ENCODE measurements at places on chromosomes 4 and X. TPM values are rescaled to one million over a fixed set of nuclear protein-coding genes. Genes with fewer than 3 reads are reported as not detected.

- H3K4me3 ChIP-seq: no peak overlapping the region
- peaks cover 1% of the 10 kb centered on the region for H3K27me3 ChIP-seq
- no peak overlapping the region for H3K27ac ChIP-seq
- H3K4me1 ChIP-seq: no peaks in the 10 kb centered on the region
- H3K36me3 ChIP-seq: no peaks in the 10 kb centered on the region
Observed at GRCh38 chrX:38018766-38019425, 12.5 kb downstream of the SYTL5 start.

GRCh38 chr4:87041141-87041540, 106.3 kb downstream of the AFF1 start:
- H3K4me3 ChIP-seq: no peak overlapping the region
- H3K4me1 ChIP-seq: peaks cover 49% of the 10 kb centered on the region
- no peak for DNase-seq
- no peaks in the 10 kb centered on the region for H3K36me3 ChIP-seq
- H3K27ac ChIP-seq: no peak overlapping the region
- H3K27me3 ChIP-seq: no peaks in the 10 kb centered on the region

DNA sequence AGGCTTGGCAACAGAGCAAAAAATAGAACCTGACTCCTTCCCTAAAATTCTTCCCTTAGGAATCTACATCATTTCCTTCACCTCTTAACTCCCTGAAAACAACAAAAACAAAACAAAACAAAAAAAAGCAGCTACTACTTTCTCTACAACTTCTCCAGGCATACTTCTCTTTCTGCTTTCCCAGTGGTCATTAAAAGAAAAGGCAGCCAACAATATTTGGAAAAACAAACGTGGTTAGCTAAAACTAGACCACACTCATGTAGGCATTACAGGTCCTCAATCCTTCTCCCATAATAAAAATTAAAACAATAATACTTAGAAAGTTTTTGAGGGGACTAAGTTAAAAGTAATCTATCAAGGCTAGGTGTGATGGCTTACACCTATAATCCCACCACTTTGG, 29.0 kb upstream of the SMIM14 start:
- no peaks in the 10 kb centered on the region for H3K4me1 ChIP-seq
- peaks cover 6% of the 10 kb centered on the region for H3K27me3 ChIP-seq
- H3K4me3 ChIP-seq: no peak overlapping the region
- H3K27ac ChIP-seq: no peak overlapping the region

DNA sequence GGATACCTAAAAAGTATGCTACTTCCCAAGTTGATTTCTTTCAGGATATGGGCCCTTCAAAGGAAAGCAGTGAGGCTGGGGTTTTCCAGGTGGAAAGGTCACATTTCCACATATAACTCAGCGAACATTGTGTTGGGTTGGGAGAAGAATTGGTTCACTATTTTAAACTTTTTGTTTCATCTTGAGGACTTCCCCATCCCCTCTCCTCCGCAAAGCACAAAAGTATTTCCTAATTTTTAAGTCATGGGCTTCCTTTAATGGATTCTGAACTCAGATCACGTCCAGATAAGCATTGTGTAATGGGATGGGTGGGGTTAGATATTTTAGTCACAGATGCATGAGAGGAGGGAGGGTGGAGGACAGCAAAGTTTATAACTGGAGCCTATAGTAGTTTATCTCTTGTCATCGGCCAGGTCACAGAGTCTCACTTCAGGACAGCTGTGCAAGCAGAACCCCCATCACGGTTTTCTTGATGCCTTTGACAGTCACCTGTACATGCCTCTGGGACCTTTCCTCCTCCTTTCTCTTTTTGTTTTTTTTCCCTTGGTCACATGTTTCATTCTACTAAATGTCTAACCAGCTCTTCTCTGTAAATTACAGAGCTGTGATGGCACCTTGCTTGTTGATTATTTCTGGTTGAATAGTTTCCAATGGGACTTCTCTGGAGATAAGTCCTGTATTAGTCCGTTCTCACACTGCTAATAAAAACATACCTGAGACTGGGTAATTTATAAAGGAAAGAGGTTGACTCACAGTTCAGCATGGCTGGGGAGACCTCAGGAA, 115.4 kb downstream of the PTTG2 start:
- no peak for DNase-seq
- no peak overlapping the region for H3K27ac ChIP-seq
- peaks cover 51% of the 10 kb centered on the region for H3K4me1 ChIP-seq
- peaks cover 30% of the 10 kb centered on the region for H3K36me3 ChIP-seq
- no peaks in the 10 kb centered on the region for H3K27me3 ChIP-seq

GRCh38 chr4:127313767-127314166, 319.0 kb upstream of the INTU start:
- no peaks in the 10 kb centered on the region for H3K36me3 ChIP-seq
- DNase-seq: no peak
- no peaks in the 10 kb centered on the region for H3K27me3 ChIP-seq
- H3K4me1 ChIP-seq: no peaks in the 10 kb centered on the region
- no peak overlapping the region for H3K4me3 ChIP-seq

Gene RNF4
- total RNA-seq: 93.7 TPM

DNA sequence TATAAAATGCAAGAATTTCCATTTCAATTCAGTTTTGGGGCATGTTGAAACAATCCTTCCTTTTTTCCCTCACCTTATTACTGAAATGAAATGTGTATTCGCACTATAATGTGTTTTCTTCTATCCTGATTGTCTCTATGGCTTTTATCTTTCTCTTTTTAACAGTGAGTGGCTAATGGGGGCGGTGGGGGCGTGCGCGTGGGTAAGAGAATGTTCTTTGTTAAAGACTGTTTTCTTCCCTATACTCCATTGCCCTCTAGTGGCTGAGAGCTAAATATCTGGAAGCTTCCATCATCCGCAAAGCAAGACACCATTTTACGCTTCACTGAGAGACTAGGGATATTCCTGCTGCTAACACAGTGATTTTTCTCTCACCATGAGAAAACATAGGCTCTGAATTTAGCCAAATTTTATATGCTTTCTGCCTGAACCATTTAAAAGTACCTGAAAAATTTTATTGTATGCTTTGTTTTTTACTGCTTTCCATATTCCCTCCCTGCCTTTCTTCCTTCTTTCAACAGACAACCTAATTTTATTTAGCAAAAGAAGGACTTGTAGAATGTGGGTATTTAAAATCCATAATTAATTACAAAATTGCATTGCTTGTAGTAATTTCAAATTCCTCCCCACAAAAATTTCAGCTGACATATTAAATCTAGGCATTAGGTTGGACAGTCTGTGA, 194.0 kb downstream of the GASK1B start:
- peaks cover 4% of the 10 kb centered on the region for H3K27me3 ChIP-seq
- no peak overlapping the region for H3K27ac ChIP-seq
- no peaks in the 10 kb centered on the region for H3K36me3 ChIP-seq
- H3K4me3 ChIP-seq: no peak overlapping the region

GRCh38 chr4:173436149-173436579, 37.2 kb upstream of the SCRG1 start:
- no peak for DNase-seq
- H3K4me3 ChIP-seq: no peak overlapping the region
- peaks cover 13% of the 10 kb centered on the region for H3K4me1 ChIP-seq
- peaks cover 5% of the 10 kb centered on the region for H3K27me3 ChIP-seq
- peaks cover 2% of the 10 kb centered on the region for H3K36me3 ChIP-seq
- no peak overlapping the region for H3K27ac ChIP-seq

Gene SLC7A11
- 2.7 TPM for total RNA-seq

Gene CSAG3
- 0.78 TPM for total RNA-seq

Gene PCDH10
- total RNA-seq: not detected

- H3K4me3 ChIP-seq: no peak overlapping the region
- peaks cover 14% of the 10 kb centered on the region for H3K4me1 ChIP-seq
- H3K36me3 ChIP-seq: peaks cover 2% of the 10 kb centered on the region
- no peak for DNase-seq
Observed at GRCh38 chr4:159227984-159228383, 125.1 kb downstream of the RAPGEF2 start.

Gene GAGE12E
- total RNA-seq: not detected

- peaks cover 20% of the 10 kb centered on the region for H3K36me3 ChIP-seq
- no peak for DNase-seq
- H3K27ac ChIP-seq: no peak overlapping the region
Observed at GRCh38 chrX:101164766-101165590, 54.6 kb upstream of the DRP2 start.

DNA sequence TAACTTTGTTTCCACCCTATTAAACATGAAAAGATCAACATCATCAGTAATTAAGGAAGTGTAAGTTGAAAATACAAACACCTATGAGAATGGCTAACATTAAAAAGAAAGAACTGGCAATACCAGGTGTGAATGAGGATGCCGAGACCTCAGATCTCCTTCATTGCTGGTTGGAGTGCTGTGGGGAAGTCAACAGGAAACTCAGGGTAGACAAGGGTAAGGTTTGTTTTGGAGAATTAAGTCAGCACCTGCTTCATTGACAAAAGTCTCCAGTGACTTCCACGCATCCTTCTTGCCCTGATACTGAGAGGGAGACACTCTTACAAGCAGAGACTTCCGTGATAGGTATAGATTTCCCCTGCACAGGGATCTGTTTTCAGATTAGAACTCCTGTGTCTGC, 106.1 kb downstream of the IRF2 start:
- H3K36me3 ChIP-seq: peaks cover 15% of the 10 kb centered on the region
- peaks cover 20% of the 10 kb centered on the region for H3K4me1 ChIP-seq
- H3K27me3 ChIP-seq: no peaks in the 10 kb centered on the region
- no peak overlapping the region for H3K27ac ChIP-seq
- no peak overlapping the region for H3K4me3 ChIP-seq

DNA sequence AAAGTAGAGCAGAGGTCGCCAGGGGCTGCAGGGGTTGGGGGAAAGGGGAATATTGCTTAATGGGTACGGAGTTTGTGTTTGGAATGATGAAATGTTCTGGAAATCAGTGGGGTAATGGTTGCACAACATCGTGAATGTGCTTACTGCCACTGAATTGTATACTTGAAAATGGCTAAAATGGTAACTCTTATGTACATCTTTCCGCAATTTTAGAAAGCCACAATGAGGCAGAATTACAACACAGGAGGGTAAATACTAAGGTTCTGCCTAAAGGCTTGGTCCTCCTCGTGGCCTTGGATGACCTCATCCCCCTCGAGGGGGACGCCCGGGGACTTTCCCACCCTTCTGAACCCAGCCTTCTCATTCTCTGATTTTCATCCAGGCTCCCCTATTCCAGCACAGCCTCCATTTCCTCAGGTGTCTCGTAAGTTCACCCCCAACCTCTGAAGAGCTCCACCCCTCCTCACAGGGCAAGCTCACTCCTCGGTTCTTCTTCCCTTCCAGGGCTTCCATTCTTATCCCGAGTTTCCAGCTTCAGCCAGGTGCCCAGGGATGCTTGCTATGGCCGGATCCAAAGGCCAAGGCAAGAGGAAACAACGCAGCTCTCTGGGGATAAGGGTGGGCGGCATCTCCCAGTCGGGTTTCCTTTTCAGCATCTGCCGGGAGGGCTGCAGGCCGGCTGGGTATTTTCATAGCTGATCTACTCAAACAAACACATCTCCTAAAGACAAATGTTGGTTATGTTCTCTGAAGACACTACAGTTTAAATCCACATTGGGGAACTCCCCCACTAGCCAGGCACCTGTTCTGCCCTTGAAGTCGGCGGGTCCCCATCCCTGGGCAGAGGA, 71.3 kb upstream of the ACSL1 start:
- H3K27ac ChIP-seq: no peak overlapping the region
- no peak for DNase-seq
- H3K27me3 ChIP-seq: peaks cover 13% of the 10 kb centered on the region
- no peak overlapping the region for H3K4me3 ChIP-seq
- peaks cover 3% of the 10 kb centered on the region for H3K36me3 ChIP-seq

- H3K4me3 ChIP-seq: no peak overlapping the region
- H3K27me3 ChIP-seq: no peaks in the 10 kb centered on the region
- no peaks in the 10 kb centered on the region for H3K36me3 ChIP-seq
- H3K4me1 ChIP-seq: no peaks in the 10 kb centered on the region
Observed at GRCh38 chr4:161486461-161486860, 677.3 kb downstream of the FSTL5 start.

Gene MXRA5
- not detected for total RNA-seq

DNA sequence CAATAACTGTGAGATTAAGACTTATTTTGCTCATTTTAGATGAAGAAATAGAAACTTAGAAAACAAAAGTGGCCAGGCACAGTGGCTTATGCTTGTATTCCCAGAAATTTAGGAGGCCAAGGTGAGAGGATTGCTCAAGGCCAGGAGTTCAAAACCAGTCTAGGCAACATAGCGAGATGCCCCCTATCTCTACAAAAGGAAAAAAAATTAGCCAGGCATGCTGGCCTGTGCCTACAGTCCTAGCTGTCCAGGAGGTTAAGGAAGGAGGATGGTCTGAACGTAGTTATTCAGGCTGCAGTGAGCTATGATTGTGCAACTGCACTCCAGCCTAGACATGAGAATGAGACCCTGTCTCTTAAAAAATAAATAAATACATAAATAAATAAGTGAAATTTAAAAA, 28.0 kb downstream of the APELA start:
- H3K36me3 ChIP-seq: no peaks in the 10 kb centered on the region
- no peaks in the 10 kb centered on the region for H3K4me1 ChIP-seq
- H3K27ac ChIP-seq: no peak overlapping the region

GRCh38 chr4:37245391-37245954, 930 bp downstream of the NWD2 start:
- no peak overlapping the region for H3K4me3 ChIP-seq
- no peaks in the 10 kb centered on the region for H3K4me1 ChIP-seq
- DNase-seq: no peak
- peak overlapping the region; percentile 23 for H3K27ac ChIP-seq

- H3K27me3 ChIP-seq: peaks cover 3% of the 10 kb centered on the region
- H3K4me1 ChIP-seq: no peaks in the 10 kb centered on the region
- no peak overlapping the region for H3K4me3 ChIP-seq
Observed at GRCh38 chrX:24426921-24427746, 38.0 kb upstream of the PDK3 start.

GRCh38 chrX:120568035-120568434, 7.3 kb upstream of the CUL4B start:
- no peaks in the 10 kb centered on the region for H3K4me1 ChIP-seq
- no peak overlapping the region for H3K4me3 ChIP-seq
- H3K36me3 ChIP-seq: no peaks in the 10 kb centered on the region
- no peak for DNase-seq

All from activated T-helper 1 cell treated with anti-CD3 and anti-CD28 coated beads, Interleukin-12 subunit alpha, Interleukin-12 subunit beta, Interleukin-2, Interleukin-4 antibody, amounts not matched to agents 30 ng/mL and 10 ng/mL and 1 ng/mL, durations not matched to agents 14 hours and 24 hours and 36 hours (primary cell).